ENCODE measurements at places on chromosomes 1 and 21. TPM values are rescaled to one million over a fixed set of nuclear protein-coding genes. Genes with fewer than 3 reads are reported as not detected.

SPRR2G gene
- polyA plus RNA-seq: not detected

GRCh38 chr1:1627829-1628753, 3.9 kb upstream of the MMP23B start:
- no peak overlapping the region for H3K4me3 ChIP-seq
- H3K4me1 ChIP-seq: no peaks in the 10 kb centered on the region
- no peak overlapping the region for H3K27ac ChIP-seq
- H3K36me3 ChIP-seq: peaks cover 8% of the 10 kb centered on the region

DNA sequence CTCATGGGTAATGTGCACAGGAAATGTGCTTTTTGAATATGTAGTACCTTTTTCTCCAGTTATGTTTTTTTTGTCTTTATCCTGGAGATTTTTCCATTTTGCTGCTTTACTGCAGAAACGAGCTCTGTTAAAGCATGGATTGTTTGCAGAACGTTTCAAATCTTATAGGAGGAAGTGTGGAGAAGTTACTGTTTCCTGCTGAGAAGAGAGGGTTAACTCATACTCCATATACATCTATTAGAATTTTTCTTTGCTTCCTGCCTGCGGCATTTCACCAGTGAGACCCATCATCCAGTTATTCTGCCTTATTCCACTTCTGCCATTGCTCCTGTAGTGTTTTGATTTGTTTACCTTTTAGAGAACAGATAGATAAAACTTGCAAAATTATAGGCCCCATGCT, 2.0 kb downstream of the RPRD2 start:
- H3K4me1 ChIP-seq: no peaks in the 10 kb centered on the region
- peak overlapping the region; percentile 91 for H3K27ac ChIP-seq
- peaks cover 3% of the 10 kb centered on the region for H3K36me3 ChIP-seq
- peak overlapping the region; percentile 92 for H3K4me3 ChIP-seq

DNA sequence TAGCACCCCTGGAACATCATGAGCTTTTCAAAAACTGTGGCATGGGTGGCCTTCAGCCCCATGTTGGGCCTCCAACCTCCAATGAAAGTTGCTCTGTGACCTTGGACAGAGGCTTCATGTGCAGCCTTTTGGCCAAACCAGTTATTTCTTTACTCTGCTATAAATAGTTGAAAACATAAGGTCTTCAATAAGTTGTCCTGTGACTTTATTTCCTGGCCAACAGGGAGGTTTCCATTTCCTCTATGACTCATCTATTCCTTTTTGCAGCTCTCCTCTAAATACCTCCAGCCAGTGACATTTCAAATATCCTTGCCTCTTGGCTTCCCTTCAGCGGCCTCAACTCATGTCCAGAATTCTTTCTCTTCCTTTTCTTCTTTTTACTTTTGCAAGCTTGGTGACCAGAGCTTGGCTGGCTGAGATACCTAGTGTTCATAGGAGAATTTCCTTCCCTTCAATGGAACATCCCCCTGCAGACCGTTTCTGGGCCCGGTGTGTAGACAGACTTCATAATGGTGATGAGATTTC, 22.7 kb upstream of the TRIM67 start:
- no peaks in the 10 kb centered on the region for H3K36me3 ChIP-seq
- H3K27me3 ChIP-seq: no peaks in the 10 kb centered on the region
- H3K27ac ChIP-seq: peak overlapping the region; percentile 11
- DNase-seq: peak; percentile 76

JAM2 gene
- 2.3 TPM for polyA plus RNA-seq

All from fibroblast of lung (primary cell).